ENCODE measurements at places on chromosomes 2 and 18. TPM values are rescaled to one million over a fixed set of nuclear protein-coding genes. Genes with fewer than 3 reads are reported as not detected.

DNA sequence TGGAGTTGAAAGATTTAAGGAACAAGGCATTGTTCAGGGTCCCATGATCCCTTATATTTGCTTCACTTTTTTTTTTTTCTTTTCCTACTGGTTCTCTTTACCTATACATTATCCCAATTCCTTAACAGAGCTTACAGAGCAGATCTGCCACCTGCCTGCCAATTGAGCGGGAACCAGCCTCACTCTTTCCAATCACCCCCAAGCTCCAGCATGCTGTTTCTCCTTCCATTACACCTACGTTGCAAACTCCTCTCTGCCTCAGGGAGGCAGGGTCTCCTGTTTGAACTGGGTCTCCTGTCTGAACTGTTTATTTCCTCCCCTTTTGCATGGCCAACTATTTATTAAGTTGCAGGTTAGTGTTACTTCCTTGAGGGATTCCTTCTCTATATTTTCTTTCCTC is 77.2 kb upstream of the SLC38A11 start:
- H3K36me3 ChIP-seq = no peaks in the 10 kb centered on the region
- H3K27me3 ChIP-seq = no peaks in the 10 kb centered on the region
- no peak overlapping the region for H3K27ac ChIP-seq
- H3K4me1 ChIP-seq = peaks cover 14% of the 10 kb centered on the region
- H3K4me3 ChIP-seq = no peak overlapping the region
- no peak for DNase-seq

GRCh38 chr2:139201516-139201915 is 421.3 kb upstream of the NXPH2 start:
- H3K4me3 ChIP-seq = no peak overlapping the region
- H3K36me3 ChIP-seq = no peaks in the 10 kb centered on the region
- no peak overlapping the region for H3K27ac ChIP-seq
- no peaks in the 10 kb centered on the region for H3K27me3 ChIP-seq
- DNase-seq = no peak

DNA sequence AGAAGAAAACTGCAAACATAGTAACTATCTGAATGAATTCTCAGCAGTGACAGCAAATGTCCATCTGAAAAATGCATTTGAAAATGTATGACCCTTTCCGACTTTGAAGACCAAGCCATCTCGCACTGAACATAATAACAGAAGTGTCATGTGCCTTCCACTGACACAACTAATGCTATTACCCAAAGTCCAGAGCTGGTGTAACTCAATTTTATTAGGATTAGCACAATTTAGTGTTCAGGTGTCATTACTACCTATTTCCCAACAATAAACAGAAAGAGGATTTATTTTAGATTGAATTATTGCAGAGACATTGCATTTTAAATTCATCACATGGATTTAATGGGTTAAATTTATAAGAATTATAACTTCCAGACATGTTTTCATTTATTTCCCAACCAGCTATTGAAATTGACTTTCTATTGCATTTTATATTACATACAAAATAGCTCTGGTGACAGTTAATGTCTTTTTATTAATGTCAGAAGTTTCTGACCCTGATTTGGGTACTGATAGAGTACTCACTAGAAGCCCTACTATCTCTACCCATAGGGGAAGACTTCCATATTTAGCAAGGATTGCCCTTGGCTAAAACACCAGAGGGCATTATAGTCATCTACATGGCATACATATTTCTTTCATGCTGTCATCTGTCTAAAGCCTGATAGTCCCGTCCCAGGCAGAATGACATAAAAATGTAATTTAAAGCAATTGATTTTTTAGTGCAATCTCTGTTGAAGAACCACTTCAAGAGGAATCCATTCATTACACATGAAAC is 7.0 kb upstream of the STK39 start:
- no peaks in the 10 kb centered on the region for H3K36me3 ChIP-seq
- no peak for DNase-seq
- no peak overlapping the region for H3K27ac ChIP-seq
- H3K4me1 ChIP-seq = peaks cover 14% of the 10 kb centered on the region

DNA sequence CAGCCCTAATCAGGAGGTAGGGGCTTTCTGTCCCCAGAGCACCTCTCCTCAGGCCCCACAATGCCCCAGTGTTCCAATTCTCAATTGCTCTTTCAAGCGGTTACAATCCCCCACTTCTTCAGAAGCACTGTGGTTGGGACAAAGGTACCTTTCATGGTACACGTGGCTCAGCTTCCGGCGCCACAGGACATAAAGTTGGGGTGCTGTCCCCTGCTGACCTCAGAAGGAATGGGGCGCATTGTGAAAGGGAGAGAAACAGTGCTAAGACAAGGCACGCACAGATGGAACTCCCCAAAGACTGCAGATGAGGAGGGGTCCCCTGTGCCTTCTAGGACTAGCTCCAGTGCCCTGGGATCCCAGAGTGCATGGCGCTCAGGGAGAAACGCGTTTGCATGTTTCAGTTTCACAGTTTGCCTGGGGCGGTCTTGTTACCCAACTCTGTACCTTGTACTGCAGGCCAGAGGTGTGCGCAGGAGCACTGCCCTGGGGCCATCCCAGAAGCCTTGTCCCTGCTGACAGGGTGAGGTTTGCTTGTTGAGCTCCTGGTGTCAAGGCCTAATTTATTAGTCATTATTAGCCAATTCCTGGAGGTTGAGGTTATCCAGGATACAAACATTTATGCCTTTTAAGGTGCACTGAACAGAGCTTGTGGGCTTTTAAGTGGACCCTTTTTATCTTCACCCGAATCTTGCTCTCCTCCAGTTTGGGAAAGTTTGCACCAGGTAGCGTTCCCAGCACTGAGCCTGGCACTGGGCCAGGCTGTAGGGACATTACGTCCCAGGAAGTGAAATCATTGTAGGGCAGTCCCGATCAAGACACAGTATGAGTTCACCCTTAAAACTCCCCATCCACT is 7.6 kb downstream of the CNDP1 start:
- H3K4me1 ChIP-seq = peaks cover 17% of the 10 kb centered on the region
- DNase-seq = peak; percentile 65
- H3K27ac ChIP-seq = no peak overlapping the region
- H3K4me3 ChIP-seq = peak overlapping the region; percentile 32

DNA sequence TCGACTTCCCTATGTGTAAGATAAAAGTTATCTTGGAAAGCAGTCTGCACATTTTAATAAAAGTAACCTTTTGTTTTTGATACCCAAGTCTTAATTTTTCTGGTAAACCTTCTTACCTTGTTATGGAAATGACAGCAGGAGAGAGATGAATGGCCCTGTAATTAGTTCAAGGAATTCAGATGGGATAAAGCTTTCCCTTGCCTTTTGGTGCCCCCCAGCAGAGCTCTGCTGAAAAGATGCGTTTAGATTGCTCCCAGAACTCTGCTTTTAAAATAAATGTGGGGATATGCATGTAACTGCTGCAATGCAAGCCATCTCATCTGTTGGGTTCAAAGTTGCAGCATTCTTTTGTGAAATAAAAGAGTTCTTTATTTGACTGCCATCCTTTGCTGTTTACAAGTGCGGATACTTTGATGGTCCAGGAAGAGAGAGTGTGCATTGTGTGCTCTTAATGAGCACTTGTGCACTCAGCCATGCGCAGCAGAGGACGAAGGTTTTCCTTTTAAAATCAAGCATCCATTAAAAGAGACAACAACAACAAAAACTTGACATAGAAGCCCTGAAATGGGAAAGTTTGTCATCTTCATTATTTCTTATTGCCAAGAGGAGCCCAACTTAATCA is 176.7 kb upstream of the ST6GAL2 start:
- DNase-seq = no peak
- no peaks in the 10 kb centered on the region for H3K27me3 ChIP-seq
- H3K4me1 ChIP-seq = no peaks in the 10 kb centered on the region
- no peak overlapping the region for H3K27ac ChIP-seq
- H3K36me3 ChIP-seq = no peaks in the 10 kb centered on the region
- H3K4me3 ChIP-seq = no peak overlapping the region

DNA sequence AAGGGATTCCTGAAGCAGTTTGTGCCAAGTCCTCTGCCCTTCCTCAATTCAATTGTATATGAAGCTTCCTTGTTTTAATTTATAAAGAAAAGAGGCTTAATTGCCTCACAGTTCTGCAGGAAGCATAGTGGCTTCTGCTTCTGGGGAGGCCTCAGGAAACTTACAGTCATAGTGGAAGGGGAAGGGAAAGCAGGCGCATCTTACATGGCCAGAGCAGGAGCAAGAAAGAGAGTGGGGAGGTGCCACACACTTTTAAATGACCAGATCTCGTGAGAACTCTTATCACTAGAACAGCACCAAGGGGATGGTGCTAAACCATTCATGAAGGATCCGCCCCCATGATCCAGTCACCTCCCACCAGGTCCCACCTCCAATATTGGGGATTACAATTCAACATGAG is 114.2 kb downstream of the SGPP2 start:
- DNase-seq = no peak
- H3K27ac ChIP-seq = no peak overlapping the region
- H3K27me3 ChIP-seq = no peaks in the 10 kb centered on the region
- H3K4me3 ChIP-seq = no peak overlapping the region
- H3K4me1 ChIP-seq = no peaks in the 10 kb centered on the region
- peaks cover 6% of the 10 kb centered on the region for H3K36me3 ChIP-seq

- H3K36me3 ChIP-seq = peaks cover 22% of the 10 kb centered on the region
- H3K27me3 ChIP-seq = no peaks in the 10 kb centered on the region
- no peak overlapping the region for H3K27ac ChIP-seq
- H3K4me3 ChIP-seq = no peak overlapping the region
These were observed 9.3 kb upstream of the RNU4ATAC start for GRCh38 chr2:121521359-121521758.

DNA sequence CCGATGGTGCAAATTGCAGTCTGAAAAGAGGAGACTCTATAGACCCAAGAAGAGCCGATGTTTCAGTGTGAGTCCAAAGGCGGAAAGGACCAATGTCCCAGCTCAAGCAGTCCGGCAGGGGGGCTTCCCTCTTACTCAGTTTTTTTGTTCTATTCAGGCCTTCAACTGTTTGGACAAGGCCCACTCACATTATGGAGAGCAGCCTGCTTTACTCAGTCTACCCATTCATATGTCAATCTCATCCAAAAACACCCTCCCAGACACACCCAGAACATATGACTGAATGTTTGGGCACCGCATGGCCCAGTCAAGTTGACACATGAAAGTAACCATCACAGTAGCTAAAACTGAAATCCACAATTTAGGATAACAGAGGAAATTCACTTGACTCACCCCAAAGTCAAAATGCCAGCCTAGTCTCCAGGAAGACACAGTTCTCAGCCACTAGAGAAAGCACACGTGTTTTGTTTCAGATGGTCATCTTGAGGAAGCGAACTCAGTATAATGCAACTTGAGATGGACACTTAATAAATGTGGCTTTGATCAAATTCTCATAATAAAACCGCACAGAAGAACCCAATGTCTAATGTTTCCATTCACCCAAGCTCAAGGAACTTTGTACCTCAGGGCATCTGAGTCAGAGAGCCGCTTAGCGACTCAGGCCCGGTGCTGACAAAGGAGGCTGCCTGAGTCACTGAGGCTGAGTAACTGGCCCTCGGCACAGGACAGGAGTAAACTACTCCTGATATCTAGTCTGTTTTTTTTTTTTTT is 2.4 kb downstream of the FHL2 start:
- peak overlapping the region; percentile 83 for H3K27ac ChIP-seq
- no peaks in the 10 kb centered on the region for H3K27me3 ChIP-seq

DNA sequence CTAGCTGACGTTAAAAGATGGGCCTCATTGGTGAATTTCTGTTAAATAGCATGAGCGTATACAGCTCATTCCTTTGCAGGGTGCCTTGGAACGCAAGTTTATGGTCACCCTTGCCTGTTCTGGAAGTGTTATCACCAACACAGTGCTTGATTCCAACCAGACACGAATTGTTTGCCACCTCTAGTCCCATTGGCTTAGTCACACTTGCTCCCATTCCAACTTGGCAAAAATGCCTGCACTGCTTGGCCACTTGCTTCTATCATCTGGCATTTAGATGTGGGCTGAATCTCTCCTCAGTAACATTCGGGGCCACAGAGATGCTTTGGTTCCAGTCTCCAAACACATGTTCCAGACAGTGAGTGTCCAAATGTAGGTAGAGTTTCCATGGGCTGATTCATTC is 27.5 kb upstream of the ACVR1 start:
- no peaks in the 10 kb centered on the region for H3K27me3 ChIP-seq
- no peak overlapping the region for H3K4me3 ChIP-seq
- H3K4me1 ChIP-seq = peaks cover 17% of the 10 kb centered on the region
- DNase-seq = no peak
- H3K27ac ChIP-seq = no peak overlapping the region

DNA sequence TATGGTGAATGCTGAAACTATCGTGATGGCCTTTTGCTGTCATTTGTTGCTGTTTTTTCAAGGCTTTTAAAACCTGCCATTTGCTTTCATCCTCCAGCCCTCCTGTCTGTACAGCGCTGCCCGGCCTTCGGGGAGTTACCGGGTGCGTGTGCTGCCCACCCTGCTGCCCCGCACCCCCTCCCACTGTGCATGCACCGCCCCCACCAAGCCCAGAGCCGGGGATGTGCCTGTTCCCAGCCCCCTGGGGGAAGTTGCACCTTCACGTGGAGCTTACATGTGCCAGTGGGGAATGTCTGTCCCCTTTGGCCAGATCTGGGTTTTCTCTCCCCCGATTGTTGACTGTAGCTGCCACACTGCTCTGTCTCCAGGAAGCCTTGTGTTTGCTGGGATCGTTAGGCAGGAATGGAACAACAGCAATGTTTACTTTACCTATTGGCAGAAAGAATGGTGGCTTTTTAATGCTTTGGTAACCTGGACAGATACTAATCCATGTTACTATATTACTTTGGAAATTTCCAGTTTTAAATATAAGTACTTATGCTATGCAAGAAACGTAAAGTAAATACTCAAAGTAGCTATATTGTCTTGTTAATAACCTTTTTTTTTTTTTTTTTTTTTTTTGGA is 64.8 kb upstream of the RBM44 start:
- H3K27me3 ChIP-seq = no peaks in the 10 kb centered on the region
- no peak overlapping the region for H3K27ac ChIP-seq
- H3K4me1 ChIP-seq = peaks cover 53% of the 10 kb centered on the region
- no peak overlapping the region for H3K4me3 ChIP-seq
- DNase-seq = no peak

- H3K4me1 ChIP-seq = no peaks in the 10 kb centered on the region
- no peak for DNase-seq
- H3K4me3 ChIP-seq = no peak overlapping the region
These were observed 74.4 kb upstream of the CYP20A1 start for GRCh38 chr2:203164311-203164935.

DNA sequence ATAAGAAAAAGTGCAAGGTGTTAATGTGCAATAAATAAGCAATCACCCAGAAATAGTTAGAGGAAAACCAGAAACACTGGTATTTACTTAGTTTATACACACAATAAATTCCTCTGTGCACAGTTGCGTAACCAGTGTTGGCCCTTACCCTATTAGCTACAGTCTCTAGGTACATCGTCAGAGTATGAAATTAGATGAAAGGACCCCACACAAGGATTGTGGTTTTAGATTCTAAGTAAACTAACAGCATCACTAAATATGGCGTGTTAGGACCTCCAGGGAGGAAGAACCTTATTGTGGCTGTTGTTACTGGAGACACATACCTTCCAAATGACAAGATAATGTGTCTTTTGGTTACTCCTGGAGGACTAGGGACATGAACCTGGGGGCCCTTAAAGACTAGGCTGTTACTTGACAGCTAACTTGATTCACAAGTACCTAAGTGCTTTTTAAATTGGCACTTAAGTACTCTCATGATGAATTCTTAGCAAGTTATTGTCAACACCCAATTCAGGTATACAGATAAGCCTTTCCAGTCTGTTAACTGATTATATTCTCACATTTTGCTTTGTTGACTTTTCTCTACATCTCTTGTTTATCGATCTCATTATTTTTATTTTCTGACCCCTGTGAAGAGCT is 115.3 kb downstream of the FEZ2 start:
- H3K4me3 ChIP-seq = no peak overlapping the region
- peak; percentile 49 for DNase-seq
- no peak overlapping the region for H3K27ac ChIP-seq
- no peaks in the 10 kb centered on the region for H3K27me3 ChIP-seq

IL1B gene
- total RNA-seq = 15.5 TPM

APLF gene
- 4.5 TPM for total RNA-seq

PROKR1 gene
- total RNA-seq = not detected

GULP1 gene
- 94.4 TPM for total RNA-seq

SCN2A gene
- total RNA-seq = 0.07 TPM

GPR75 gene
- total RNA-seq = 5.4 TPM

ARHGEF4 gene
- total RNA-seq = 5.9 TPM

Measured in Calu3 (cell line).